ENCODE measurements at places on chromosomes 16 and 17.
A peak's percentile ranks its signal among the peaks of the same experiment; 100 is the strongest.

DNA sequence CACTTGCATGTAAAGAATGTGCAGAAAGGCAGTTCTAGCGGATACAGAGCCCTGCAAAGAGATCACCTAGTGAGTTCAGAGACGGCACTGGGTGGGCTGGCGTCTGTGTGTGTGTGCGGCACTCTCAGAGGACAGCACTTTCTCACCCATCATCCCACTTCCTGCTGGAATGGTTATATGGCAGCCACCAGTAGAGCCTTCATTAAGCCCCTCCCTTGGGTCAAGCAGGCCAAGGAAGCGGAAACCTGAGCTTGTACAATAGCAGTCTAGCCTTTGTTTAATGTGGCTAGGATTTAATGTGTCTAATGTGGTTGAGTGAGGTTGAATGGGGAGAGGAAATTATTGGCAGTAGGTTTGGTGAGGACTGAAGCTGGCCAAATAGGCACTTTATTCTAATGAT lies 88.3 kb upstream of the ELAC2 start:
- no peak for DNase-seq

DNA sequence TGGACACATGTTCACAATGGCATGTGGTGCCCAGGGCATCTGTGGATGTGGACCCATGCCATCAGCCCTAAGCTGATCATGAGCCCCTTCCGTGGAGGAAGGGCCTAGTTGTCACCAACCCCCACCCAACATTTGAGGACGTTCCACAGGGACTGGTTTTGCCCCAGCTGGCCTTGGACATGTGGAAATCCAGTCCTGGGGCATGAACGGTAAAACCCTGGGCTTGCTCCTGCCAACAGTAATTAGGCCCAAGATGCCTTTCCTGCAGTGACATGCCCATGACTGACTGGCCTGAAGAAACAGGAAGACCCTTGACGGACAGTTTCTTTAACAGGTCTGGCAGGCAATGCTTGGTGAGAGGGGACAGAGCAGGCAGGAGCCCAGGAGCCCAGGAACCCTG lies 7.7 kb downstream of the TNS4 start:
- no peak for DNase-seq

- peak; percentile 55 for DNase-seq
These were observed at the start of gene GRB7 for GRCh38 chr17:39737760-39738567. GRB7 (plus strand) TSS chr17:39737938; CDS start chr17:39742302, 4,364 bp downstream.

- no peak for DNase-seq
These were observed 1.7 kb downstream of the OTOP3 start for GRCh38 chr17:74937064-74938051.

GRCh38 chr17:51118330-51119195 lies 2.1 kb downstream of the SPAG9 start:
- no peak for DNase-seq

DNA sequence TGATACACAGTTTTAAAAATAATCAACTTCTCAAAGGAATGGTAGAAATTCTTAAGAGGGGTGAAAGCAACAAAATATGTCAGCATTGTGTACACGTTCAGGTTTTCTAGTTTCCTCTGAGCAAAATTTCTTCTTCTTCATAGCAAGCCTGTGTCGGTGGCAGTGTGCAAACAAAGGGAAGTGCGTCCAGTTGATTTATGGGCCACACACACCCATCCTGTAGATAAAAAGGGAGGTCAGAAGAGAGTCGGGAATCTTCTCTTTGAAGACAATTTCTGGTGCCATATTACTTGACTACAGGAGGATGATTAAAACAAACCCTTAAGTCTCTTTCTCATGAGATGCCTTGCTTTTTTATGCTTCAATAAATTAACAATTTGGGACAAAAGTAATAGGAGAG lies 484.1 kb upstream of the SALL1 start:
- no peak for DNase-seq

- peak; percentile 86 for DNase-seq
These were observed 19.0 kb downstream of the CENPX start for GRCh38 chr17:82003411-82004381.

DNA sequence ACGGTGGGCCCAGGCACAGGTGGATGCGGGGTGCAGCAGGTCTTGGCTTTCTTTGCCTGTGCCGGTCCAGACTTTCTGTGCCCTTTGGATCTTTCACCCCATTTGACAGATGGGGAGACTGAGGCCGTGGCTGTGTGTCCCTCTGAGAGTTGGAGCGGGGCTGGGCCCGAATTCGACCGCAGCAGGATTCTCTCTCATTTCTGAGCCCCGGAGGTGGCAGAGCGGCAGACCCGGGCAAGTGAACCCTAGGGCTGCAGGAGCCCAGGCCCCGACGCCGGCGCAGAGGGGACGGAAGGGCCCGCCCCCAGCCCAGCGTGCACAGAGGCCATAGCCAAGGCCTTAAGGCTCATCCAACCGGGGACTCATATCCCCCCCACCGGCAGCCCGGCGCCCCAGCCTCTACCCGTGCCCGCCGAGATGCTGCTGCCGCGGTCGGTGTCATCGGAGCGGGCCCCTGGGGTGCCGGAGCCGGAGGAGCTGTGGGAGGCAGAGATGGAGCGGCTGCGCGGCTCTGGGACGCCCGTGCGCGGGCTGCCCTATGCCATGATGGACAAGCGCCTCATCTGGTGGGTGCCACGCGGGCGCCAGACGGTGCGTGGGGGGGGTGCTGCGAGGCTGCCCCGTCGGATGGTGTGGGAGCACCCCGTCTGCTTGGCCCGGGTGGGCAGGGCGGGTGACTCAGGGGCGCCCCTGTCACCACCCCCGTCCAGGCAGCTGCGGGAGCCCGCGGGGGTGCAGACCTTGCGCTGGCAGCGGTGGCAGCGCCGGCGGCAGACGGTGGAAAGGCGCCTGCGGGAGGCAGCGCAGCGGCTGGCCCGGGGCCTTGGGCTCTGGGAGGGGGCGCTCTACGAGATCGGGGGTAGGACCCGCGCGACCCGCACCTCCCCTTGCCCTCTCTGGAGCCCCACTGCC lies 857 bp downstream of the TMC8 start:
- DNase-seq = no peak

DNA sequence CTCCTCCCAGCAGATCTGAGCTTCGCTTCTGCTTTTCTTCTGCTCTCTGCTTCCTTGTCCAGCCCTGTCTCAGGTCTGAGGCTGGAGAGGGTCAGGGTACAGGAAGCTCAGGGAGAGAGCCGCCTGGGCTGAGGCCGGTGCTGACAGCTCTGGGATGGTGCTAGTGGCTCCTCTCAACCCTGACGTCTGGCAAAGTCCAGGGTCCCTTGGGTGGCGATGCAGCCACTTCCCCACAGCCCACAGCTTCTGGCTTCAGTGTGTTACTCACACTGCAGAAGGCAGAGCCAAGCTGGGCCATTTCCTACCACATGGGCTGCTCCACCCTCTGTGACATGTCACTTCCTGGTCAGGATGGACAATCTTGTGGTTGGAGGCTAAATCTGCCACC lies at the start of gene CD300C:
TSS of gene CD300C (minus strand) at position 273 of the 388 bp plus-strand sequence. CDS start 333 bp downstream, outside the sequence.
- no peak for DNase-seq

- DNase-seq = no peak
These were observed 36.1 kb downstream of the NLK start for GRCh38 chr17:28078341-28079229.

DNA sequence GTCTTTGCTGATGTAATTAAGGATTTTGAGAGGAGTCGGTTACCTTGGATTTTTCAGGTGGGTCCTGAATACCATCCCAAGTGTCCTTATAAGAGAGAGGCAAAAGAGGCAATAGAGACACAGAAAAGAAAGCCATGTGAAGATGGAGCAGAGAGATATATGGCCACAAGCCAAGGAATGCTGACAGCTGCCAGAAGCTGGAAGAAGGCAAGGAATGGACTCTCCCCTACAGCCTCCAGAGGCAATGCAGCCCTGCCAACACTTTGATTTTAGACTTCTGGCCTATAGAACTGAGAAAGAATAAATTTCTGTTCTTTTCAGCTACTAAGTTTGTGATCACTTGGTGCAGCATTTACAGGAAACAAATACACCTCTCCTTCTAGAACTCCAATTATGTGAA lies 8.2 kb upstream of the RNFT1 start:
- no peak for DNase-seq

GRCh38 chr17:65181237-65182061 lies 44.3 kb downstream of the RGS9 start:
- no peak for DNase-seq

- no peak for DNase-seq
These were observed 22.3 kb downstream of the NPTX1 start for GRCh38 chr17:80453998-80454556.

GRCh38 chr17:74859459-74860228 lies at the start of gene GRIN2C:
GRIN2C (minus strand) TSS chr17:74859885; CDS start chr17:74855092, 4,793 bp downstream.
- DNase-seq = no peak

DNA sequence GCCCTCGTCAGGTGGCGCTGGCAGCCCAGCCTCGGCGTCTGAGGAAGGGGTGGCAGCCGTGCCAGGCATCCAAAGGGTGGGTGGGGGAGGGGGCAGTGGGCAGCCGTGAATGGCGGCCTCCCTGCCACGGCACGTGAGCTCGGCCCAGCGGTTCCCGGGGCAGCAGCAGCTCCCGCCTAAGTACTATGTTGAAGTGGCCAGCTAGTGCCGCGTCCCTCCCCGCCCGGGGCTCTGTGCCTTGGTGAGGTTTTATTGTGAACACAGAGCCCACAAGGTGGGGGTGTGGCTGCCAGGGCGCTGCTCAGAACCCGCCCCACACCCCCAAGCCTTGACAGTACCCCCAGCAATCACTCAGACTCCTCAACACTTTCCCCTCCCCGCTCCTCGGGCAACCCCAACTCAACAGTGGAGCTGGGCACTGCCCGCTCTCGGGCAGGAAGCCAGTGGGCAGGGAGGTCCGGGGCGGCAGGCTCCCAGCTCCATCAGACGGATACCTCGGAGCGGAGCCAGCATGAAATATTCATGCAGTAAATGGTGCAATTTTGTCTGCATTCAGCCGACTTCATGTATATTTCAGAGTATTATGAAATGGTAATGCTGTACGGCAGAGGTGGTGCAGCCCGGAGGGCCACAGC lies 80.4 kb downstream of the ENGASE start:
- DNase-seq = no peak

DNA sequence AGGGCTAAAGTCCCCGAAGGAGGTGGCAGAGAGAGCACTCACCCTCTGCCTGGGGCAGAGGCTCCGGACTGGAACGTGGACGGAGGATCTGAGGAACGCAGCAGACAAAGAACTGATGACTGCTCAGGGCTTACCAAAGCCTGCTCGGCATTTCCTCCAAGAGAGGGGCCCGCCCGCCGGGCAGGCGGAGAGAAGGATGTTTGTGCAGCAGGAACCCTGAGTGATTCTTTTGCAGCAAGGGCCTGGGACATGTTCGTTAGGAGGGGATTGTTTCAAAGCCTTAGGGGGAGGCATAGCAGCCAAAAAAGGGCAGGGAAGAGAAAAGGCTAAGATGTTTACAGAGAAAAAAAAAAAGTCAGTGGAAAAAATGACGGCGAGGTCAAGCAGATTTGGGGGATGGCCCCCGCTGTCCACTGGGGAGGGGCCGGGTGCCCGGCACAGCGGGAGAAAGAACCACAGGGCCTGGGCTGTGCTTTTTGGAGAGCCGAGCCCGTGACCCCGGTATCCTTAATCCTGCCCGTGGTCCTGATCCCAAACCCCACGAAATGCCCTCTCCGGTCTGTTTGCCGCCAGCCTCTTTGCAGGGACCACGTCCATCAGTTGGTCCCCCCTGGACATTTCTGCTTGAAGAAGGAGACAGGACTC lies 129.3 kb downstream of the NTN1 start:
- no peak for DNase-seq

DNA sequence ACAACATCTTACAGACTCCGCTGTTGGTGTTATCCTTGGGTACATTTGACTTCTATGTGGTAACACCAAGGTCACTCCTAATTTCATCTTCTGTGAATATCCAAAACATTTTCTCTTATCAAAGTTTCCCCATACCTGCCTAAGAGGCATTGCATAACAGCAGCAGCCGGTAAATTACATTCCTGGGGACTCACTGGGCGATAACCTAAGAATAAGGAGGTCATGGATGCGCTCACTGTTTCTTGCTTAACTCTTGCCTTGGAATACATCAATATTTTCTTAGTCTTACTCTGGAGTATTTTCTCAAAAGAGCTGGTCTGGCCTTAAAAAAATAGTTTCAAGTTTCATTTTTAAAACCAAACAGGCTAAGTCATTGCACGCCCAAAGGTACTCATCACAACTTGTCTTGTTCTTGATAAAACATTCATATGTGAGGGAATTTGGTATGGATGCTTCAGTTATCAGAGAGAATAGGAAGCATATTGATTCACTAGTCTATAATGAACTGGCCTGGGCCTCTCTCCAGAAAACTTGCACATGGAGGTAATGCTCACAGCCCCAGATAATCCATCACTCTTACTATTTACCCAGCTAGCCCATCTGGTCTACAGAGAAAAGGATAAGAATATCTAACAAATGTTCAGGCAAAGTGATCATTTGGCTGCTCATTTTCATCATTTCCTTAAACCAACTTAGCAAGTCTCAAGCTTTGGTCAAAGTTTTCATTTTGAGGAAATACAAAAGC lies 235.0 kb upstream of the ERCC4 start:
- DNase-seq = no peak

DNA sequence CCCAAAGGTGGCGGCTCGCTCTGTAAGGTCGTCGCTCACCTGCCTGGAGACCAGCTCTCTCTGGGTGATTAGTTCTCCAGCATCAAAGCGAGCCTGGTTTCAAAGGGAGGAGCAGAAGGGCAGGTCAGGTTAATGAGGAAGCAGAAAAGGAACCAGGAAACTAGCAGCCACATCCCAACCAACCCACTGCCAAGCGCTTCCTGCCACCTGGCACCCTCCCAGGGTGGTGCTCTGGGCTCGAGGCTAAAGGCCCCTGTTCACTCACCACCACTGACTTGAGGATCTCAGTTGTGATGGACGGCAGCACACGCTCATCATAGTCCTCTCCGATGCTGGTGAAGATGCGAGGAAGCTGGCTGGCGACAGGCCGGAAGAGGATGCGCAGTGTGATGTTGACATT lies 5.6 kb downstream of the PHB1 start:
- no peak for DNase-seq

DNA sequence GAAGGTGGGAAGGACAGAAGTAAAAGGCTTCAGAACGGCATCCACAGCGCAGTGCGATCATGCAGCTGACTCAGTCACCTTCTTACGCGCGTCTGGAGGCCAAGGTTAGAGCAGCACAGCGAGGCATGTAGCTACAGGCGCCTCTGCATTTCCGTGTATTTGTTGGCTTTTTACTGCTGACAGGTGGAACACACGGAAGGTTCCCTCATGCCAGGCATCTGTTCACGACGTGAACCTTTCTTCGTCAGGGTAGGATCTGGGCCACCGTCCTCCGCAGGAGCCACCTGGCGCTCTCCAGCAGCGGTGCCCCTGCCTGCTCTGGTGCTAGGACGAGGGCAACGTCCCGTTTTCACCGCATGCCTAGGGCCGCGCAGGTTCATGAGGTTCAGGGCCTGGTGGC lies 15.3 kb downstream of the TMEM204 start:
- DNase-seq = peak; percentile 71

- DNase-seq = no peak
These were observed 45.0 kb downstream of the CDH13 start for GRCh38 chr16:82671741-82672140.
